CD4-positive, alpha-beta T cell treated with Interleukin-10 for 1 hour (primary cell): ENCODE measurements at places on chromosomes 11 and 22.

- no peak for DNase-seq
Observed at GRCh38 chr22:50138988-50139387, 31.5 kb upstream of the PANX2 start.

- DNase-seq = no peak
Observed at GRCh38 chr11:55658608-55659007, 3.4 kb upstream of the OR4C6 start.

GRCh38 chr22:32309585-32310251 lies 47.9 kb upstream of the RFPL3 start:
- DNase-seq = no peak

- no peak for DNase-seq
Observed at GRCh38 chr22:37205046-37205445, 7.2 kb downstream of the SSTR3 start.

DNA sequence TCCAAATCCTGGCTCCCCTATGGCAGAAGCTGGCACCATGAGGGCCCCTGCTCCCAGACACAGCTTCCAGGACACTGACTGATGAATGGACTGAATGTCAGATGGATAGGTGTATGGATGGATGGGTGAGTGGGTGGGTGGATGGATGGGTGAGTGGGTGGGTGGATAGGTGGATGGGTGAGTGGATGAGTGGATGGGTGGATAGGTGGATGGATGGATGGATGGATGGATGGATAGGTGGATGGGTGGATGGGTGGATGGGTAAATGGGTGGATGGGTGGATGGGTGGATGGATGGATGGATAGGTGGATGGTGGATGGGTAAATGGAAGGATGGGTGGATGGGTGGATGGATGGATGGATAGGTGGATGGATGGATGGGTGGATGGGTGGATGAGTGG lies 4.3 kb downstream of the FGF3 start:
- DNase-seq = no peak

DNA sequence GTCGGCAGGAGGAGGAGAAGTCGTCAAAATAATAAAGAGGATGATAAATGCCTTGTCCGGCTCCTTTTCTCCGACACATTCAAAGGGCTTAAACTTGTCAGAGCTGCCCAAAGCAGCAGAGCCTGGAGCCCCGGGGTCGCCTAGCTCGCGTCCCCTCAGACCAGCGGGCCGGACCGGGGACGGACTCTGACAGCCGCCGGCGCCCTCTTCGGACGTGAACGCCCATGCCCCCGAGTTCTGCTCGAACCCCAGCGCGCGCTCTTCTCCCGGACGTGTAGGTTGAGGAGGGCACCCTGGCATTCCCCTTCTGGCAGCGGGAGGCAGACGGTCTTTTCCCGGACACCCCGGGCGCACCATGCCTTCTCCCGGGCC lies 999 bp downstream of the FGF3 start:
- DNase-seq = no peak

DNA sequence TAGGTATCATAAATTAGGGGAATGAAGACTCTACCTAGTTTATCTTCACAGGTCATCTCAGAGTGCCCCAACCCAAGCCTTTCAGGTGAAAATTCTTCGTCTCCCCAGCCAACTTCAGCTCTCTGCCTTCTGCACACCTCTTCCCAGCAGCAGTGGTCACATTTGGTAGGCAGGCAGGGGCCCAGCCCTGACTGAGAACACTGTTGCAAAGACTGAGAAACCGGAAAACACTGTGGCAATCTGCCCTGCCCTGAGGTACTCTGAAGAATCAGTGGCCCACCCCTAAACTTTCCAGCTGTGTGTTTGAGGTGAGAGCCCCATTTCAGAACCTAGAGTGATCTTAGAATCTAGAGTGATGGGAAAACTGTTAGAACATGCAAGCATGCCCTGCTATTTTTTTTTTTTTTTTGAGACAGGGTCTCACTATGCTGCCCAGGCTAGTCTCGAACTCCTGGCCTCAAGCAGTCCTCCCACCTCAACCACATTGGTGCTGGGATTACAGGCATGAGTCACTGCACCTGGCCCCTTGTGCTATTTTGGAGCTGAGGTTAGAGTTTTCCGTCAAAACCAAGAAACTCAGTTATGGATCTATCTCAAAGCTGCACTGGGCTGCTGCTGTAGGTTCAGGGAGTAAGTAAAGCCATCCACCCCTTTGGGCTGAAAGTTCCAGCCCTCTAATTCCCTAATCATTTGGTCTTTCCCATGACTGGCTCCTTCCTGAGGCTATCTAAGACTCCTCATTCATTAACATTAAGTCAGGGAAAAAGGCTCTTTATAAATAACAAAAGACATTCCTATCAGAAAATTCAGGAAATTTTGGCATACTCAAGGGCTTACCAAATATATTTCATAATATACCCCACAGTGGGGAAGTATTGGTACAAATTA lies 1.7 kb upstream of the LDHA start:
- DNase-seq = peak; percentile 39

DNA sequence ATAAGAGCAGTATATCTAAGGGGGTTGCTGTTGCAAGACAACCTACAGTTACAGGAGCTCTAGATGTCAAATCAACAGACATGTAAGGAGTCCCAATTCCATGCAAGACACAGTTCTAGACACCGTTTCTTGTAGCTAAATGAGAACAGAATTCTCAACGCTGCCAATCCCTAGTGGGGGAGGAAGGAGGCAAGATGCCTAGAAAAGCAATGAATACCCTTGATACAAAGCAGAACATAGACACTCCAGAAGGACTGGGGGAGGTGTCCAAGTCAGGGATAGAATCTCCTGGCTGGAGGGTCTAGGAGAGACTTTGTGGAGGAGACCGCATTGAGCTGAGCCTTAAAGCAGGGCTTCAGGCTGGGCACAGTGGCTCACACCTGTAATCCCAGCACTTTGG lies 280.2 kb downstream of the BUD13 start:
- DNase-seq = no peak

GRCh38 chr22:48242461-48242864 lies 1480.0 kb downstream of the TBC1D22A start:
- DNase-seq = no peak

DNA sequence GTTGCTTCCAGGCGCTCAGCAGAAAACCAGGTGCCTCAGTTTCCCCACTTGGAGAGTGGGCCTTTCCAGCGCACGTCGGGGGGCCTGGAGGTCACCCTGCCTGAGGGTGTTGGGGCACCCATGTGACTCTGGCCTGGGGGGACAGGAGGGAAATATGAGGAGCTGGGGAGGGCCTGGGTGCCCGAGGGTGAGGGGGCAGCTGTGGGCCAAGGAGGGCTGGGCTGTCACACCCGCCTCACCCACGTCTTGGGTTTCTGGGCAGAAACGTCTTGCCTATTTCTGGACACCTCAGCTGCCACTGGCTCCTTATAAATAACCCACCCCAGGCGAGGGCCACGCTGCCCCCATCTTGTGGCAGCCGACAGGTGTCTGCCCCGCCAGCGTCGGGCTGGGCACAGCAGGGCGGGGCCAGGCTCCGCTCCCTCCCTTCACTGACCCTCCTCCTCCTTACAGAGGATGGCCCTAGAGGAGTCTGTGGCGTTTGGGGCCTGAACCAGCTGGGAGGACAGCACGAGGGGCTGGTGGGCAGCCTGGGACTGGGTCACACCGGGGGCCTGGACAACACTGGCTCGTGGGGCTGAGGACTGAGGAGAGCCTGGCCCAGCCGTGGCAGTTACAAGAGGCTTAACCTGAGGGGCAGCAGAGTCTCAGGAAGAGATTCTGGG lies 1.5 kb downstream of the TNNT3 start:
- DNase-seq = no peak

- no peak for DNase-seq
Observed at GRCh38 chr11:75083217-75083605, 13.5 kb downstream of the OR2AT4 start.

GRCh38 chr22:20240447-20240764 lies 27.7 kb downstream of the RTN4R start:
- DNase-seq = no peak

- DNase-seq = no peak
Observed at GRCh38 chr22:38203090-38203810, 1.5 kb downstream of the MAFF start.

- no peak for DNase-seq
Observed at GRCh38 chr22:46238541-46238940, 11.6 kb downstream of the CDPF1 start.

DNA sequence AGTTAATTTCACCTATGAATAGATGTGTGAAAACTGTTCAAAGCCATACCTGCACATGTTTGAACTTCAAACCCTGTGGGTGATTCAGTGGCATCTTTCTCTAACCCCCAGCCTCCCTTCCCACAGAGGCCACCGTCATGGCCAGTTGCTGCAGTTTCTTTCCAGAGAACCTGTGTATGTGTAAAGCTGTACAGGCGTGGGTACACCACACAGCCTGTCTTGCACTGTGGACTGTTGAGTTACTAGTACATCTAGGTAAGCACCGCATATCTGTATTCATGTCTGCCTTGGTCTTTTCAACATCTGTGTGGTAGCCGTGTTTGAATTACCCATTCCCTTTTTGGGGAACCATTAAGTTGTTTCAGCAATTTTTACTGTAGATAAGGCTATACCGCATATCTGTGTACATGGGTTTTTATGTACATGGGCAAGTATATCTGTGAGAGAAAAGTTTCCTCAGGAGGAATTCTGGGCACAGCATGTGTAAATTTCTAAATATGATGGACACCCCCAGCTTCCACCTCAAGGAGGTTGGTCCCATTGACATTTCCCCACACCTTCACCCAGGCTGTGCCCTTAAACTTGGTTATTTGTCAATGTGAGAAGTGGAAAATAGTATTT lies 13.9 kb downstream of the NEAT1 start:
- DNase-seq = peak; percentile 39

- DNase-seq = peak; percentile 98
Observed at GRCh38 chr11:65919141-65919572, at the start of gene DRAP1. Gene DRAP1 (plus strand): TSS chr11:65919426. CDS start chr11:65919502, 76 bp downstream.

DNA sequence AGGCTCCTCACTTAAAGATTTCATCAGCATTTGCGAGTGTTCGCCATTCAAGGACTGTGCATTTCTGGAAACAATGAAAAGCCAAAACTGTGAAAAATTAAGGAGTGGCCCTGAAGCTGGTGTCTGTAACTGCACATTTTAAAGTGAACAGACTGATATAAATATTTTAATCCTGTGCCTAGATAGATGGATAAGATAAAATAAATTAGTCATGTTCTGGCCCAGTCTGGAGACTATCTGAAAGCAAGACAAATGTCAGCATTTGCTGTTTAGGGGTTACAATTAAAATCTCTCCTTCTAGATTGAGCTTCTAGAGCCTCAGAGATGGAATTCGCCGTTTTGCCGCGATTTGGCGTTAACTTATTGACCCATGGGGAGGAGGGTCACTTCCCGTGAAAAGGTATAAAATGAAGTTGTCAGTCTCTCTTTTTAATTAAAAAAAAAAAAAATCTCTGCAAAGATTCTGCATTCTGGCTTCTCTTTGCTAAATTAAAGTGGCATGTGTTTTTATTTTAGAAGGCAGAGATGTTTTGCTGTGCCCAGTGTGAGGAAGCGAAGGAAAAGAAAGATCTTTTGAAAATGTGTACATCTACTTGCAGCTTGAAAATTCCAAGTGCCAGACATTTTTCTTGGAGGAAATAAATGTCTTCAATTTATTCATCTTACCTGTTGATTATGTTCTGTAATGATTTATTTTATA lies 79.7 kb upstream of the WNT7B start:
- DNase-seq = no peak

GRCh38 chr11:17459236-17459896 lies 17.3 kb downstream of the ABCC8 start:
- no peak for DNase-seq
